ENCODE measurements at places on chromosomes 7 and 10.

- DNase-seq = no peak
Observed at GRCh38 chr10:69819716-69820506, 18.2 kb downstream of the COL13A1 start.

- no peak for DNase-seq
Observed at GRCh38 chr7:110531186-110531585, 559.7 kb upstream of the LRRN3 start.

GRCh38 chr10:77505431-77506334, 131.9 kb downstream of the KCNMA1 start:
- DNase-seq = no peak

DNA sequence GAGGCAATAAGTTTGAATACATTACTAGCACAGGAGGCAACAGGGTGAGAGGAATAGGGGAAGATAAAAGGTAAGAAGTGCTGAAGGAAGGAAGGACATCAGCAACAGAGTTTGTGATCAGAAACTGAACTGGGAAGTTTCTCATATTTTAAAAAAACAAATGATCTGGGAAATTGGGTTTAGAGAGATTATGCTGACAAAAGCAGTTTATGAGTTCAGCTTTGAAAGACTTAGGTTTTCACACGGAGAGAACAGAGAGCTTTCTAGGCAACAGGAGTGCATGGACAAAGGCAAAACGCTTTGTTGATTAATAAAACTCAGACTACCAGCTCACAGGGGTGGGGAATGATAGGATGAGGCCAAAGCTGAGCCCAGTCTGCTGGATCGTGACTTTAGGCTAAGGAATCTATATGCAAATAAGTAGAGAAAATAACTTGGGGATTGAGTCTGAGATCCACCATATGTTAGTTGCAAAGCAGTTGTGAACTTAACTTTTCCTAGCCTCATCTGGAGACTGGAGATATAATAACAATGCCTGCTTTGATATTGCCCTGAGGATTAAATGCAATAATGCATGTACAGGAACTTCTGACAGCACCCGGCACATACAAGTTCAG, 4.2 kb downstream of the OSBPL3 start:
- DNase-seq = no peak

DNA sequence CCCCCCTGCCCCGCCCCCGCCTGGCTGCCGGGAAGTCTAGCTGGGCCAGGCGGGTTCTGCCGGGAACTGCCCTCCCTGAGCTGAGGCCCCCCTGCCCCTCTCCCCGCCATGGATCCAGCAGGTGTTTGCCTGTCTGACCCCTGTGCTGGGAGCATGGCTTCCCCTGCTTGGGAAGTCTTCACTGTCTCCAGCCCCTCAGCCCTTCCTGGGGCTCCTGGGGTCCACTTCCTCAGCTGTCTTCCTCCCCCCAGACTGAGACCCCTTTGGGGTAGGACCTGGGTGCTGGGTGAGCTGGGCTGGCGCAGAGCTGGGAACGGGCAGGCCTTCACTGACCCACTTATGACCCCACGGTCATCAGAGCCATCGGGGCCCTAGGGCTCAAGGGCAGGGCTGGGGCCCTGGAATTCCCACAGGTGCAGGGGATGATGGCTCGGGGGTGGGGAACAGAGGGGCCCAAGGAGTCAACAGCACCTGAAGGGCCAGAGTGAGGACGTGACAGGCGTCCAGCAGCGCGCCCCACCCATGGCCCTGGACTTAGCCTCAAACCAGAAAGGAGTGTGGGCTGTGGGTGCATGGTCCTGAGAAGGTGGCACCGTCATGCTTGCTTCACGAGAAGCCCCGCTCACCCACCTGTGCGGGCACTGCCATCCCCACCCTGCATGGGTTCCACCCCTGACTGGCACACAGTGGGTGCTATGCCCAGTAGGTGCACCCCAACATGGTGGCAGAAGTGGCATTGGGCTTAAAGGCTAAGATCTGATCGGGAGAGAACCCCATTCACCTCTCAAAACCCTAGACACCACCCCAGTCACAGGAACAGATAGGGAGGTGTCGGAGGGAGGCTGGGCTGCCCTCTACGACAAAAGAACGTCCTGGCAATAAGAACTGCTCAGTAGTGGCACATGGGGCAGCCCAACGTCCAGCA, 16.2 kb upstream of the TNRC18 start:
- DNase-seq = no peak

DNA sequence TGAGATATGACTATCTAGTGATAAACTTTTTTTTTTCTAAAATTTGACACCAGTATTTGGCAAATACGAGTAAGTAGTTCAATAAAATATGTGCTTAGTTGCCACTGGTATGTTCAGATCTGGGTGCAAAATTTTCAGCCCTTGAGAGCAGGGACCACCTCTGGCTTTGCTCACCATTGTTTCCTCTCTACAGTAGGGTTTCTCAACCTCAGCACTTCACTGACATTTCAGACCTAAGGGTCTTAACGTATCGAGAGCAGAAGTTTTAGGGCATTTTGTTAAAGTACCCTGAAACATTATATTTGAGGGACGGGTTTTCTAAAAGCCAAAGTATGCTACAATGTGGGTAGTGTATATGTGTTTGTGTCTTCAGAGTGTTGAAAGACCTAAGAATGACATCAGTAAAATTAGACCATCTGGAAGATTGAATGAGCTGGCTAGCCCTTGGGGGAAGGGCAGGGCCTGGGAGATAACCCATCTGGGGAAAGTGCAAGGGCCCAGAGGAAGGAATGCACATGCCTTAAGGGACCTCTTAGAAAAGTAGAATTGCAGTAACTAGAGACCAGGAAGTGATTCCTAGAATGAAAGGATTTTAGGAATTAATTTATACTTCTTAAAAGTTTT, 11.8 kb downstream of the BZW2 start:
- peak; percentile 28 for DNase-seq

All from BE2C (cell line).